ENCODE measurements at places on chromosomes 16 and 17. TPM values are rescaled to one million over a fixed set of nuclear protein-coding genes. Genes with fewer than 3 reads are reported as not detected.
A peak's percentile ranks its signal among the peaks of the same experiment; 100 is the strongest.

CRYBA1 gene
- total RNA-seq: not detected

KRTAP2-2 gene
- total RNA-seq: not detected

DNA sequence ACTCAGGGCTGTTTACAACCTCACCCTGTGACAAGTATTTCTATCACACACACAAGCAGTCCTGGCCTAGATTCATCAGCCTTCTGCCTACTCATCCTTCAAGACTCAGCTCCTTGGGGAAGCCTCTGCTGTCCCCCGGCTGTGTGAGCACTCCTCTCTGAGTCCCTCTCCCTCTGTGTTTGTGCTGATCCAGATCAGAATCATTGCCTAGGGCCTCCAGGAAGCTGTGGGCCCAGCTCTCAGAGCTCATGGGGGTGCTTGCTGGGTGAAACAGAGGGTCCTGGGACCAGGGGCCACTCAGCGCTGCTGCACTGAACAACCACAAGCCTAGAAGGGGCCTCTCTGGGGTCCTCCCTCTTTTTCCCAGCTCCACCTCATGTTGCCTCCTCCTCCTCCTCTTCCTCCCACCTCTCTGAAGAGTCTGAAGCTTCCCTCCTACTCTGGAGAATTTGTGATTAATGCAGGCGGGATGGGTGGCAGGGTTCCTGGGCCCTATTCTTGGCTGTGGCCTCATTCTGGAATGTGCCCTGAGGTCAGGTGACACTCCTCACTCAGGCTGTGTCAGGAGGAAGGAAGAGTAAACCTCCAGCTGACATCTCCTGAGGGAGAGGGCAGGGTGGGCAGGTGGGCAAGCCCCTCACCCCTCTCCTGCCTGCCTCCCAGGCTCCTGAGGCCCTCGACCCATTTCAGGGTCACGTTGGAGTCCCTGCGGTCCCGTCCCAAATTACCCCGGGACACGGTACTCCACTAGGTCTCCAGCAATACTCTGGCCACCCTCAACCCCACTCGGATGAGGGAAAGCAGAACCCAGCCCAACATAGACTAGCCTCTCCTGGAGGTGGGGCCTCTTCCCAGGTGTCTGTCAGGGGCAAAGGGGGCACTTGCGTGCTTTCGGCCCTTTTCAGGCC is 10.1 kb downstream of the WFIKKN2 start:
- DNase-seq: no peak

- no peak for DNase-seq
Measured at GRCh38 chr16:77111056-77111565, 79.9 kb upstream of the MON1B start.

KRT25 gene
- total RNA-seq: not detected

MYOCD gene
- 0.41 TPM for total RNA-seq

- peak; percentile 54 for DNase-seq
Measured at GRCh38 chr16:4537376-4538343, 913 bp downstream of the CDIP1 start.

DNA sequence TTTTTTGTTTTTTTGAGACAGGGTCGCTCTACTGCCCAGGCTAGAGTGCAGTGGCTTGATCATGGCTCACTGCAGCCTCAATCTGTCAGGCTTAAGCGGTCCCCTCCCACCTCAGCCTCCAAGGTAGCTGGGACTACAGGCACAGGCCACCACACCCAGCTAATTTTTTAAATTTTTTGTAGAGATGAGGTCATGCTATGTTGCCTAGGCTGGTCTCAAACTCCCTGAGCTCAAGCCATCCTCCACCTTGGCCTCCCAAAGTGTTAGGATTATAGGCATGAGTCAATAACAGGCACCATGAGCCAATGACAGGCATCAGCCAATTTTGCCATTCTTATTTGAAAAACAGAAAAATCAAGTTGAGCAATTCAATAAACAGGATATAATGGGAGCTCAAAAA is 125.0 kb downstream of the SPAG9 start:
- DNase-seq: no peak

KCNG4 gene
- total RNA-seq: not detected

NEUROD2 gene
- 44.8 TPM for total RNA-seq

DNA sequence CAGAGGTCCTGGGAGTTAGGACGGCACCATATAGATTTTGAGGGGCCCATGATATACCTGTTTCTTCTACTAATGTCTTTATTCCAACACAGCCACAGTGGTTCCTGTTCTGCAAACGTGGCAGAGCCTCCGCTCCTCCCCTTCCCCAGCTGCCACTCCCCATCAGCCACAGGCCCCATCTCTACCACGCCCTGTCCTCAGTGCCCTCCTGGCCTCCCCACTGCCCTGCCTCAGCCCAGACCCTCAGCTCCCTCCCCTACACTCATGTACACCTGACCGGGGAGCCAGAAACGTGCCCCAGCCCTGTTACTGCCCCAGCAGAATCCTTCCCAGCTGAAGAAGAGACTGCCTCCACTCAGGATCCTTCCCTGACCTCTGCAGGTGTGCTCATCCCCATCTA is 11.9 kb upstream of the RBFOX3 start:
- DNase-seq: no peak

- peak; percentile 59 for DNase-seq
Measured at GRCh38 chr17:3944485-3945388, 19.5 kb downstream of the ATP2A3 start.

KRTAP4-4 gene
- not detected for total RNA-seq

DNA sequence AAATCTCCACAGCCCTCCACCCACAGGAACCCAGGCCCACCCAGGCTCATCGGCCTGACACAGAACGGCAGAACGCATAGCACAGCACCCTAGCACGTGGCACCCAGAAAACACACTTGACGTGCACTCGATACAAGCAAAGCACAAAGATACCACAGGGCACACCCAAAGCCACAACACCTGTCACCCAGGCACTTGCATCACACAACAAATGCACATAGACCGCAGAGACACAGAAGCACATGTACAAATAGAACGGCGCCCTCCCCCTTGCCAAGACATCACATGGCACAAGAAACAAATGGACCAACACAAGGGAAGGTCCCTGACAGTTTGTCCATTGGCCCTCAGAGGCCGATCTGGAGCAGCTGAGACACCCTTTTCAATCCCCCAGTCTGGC is 147.7 kb upstream of the WSCD1 start:
- DNase-seq: no peak

DNA sequence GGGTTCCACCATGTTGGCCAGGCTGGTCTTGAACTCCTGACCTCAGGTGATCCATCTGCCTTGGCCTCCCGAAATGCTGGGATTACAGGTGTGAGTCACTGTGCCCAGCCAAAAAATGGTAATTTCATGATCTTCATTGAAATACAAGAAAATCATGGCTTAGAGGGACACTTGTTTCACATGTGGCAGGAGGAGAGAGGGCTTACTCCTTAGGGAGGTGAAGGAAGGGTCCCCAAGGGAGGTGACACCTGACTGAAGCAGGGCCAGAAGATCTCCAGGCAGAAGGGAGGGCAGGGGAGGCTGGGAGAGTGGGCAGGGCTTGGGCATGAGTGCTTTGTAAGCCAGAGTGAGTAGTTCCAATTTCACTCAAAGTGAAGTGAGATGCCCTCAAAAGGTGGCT is 20.0 kb upstream of the ITGAX start:
- DNase-seq: no peak

- DNase-seq: no peak
Measured at GRCh38 chr17:5225668-5226457, 8.8 kb downstream of the SCIMP start.

DNA sequence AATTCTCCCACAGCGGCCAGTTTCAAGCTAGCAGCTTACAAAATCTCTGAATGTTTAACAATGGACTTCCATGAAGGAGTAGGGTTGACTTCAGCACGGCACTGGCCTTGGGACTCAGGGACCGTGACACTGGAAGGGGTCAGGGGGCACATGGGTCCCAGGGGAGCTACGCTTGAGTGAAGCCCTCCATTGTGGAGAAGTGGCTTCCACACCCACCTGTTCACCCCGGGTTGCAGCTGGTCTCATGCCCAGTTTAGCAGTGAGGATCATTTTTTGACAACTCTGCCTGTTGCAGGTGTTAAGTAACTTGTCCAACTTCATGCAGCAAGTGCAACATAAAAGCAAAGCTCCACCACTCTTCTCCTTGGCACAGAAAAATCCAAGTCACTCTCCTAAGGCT is 510.2 kb downstream of the CDH13 start:
- no peak for DNase-seq

DNA sequence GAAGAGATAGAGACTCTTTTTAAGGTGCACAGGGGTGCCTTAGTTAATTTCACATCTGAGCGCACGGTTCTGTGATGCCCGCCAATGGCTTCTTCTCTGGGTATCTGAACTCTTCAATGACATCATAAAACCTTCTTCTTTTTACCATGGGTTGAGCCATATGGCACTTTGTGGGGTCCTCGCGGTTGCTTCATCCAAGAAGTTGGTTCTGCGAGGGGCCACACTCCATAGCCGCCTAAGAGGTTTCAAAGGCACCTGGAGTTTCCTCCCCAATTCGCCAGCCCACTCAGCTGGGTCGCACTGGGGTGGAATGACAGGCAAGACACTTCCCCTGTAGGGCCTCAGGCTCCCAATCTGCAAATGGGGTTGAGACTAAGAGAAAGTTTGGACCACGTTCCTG is 10.4 kb upstream of the MT4 start:
- no peak for DNase-seq

- no peak for DNase-seq
Measured at GRCh38 chr16:52283584-52284375, 263.2 kb downstream of the TOX3 start.

- no peak for DNase-seq
Measured at GRCh38 chr16:2174396-2175131, 19.0 kb downstream of the TRAF7 start.

DNA sequence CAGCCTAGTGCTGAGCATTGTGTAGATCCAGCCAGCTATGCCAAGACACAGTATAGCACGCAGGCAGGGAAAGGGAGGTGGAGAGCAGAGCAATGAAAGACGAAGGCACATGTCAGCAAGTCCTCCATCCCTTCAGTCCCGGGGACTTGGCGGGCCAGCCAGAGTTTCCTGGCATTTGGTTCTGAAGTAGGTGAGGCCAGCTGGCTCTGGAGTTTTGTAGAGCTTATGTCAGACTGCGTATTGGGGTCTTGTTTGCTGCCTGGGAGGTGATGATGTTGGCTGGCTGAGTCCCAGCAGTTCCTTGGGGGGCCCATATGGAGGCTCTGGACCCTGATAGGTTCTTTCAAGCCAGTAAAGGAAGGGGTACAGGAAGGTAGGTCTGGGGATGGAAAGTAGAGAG is 55.7 kb upstream of the AKTIP start:
- DNase-seq: no peak

KRT16 gene
- not detected for total RNA-seq

FZD2 gene
- total RNA-seq: 3.7 TPM

GRCh38 chr16:82924075-82924854 is 297.5 kb downstream of the CDH13 start:
- DNase-seq: no peak

- peak; percentile 59 for DNase-seq
Measured at GRCh38 chr17:36148559-36149295, 27.7 kb downstream of the TBC1D3B start.

DNA sequence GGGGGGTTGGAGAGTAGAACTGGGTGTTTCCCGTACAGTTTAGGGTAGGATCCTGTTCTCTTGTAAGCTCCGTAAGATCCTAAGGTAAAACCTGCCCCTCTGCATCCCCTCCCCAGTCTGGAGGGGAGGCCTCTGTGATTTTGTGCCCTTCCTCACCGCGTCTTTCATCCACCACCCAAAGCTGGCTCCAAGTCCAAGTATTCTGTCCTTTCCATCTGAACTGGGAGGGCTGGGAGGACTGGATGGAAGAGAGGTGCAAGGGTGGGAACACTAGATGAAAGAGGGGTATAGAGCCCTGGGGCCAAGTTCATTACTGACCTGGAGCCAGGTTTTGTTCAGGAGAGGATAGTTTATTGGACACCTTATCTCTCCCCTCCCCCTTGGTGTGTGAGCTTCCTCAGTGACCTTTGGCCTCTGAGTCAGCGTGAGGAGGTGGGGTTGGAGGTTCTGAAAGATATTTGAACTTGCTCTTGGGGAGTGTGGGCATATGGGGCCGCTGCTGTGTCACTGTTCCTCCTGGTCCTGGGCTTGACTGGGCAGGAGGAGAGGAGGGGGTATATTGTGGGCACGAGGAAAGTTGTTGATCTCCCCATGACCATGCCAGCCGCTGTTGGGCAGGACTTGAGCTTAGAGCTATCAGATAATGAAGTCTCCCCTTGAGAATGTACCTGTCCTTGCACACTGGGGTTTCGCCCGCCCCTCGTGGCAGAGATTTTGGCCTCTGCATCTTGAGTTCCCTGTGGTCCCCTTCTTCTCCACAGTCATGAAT is 1.6 kb downstream of the LASP1 start:
- no peak for DNase-seq

- DNase-seq: no peak
Measured at GRCh38 chr17:81422776-81423697, 27.8 kb downstream of the BAHCC1 start.

DNA sequence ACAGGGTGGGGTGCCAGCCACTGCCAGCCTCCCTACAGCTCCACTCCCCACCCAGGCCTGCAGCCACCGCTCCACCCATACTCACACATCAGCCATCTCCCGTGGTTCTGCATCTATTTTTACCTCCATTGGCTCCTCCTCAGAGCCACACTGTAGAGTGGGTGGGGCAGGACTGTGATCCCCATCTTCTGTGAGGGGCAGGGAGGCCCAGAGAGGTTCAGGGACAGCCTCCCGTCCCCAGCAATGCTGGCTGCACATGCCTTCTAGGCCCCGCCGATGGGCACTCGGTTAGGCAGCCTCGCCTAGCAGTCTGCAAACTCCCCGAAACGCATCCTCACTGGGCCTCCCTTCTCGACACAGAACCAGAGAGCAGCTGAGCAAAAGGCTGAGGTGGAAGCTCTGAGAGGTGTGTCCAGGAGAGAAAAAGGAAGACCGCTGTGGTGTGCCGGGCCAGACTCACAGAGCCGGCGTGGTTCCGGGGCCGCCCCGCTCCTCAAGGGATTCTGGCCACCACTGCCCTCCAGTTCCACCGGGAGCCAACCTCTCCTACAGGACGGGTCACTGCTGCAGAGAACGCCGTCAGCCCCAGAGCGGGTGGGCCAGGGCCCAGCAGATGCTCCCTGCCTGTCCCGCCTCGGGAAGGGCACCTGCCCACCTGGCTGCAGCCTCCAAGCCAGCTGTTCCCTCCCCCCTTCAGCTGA is 71.9 kb downstream of the ABR start:
- DNase-seq: no peak

AGRP gene
- not detected for total RNA-seq

DNA sequence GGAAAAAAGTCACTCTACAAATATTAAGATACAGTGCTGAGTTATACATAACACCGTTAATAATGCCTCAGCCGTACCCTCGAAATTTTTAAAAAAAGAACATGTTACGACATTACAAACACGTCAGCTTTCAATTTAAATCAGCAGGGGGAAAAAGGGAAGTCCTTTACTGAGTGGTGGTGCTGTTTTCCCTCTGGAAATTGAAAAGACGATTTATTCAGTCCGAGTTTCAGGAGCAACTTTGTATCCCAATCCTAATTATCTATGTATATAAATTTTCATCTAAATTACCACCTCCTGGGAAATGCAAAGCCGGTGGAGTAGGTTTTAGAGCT is 1.3 kb downstream of the NETO2 start:
- peak; percentile 29 for DNase-seq

HAP1 gene
- under 0.01 TPM for total RNA-seq

DNA sequence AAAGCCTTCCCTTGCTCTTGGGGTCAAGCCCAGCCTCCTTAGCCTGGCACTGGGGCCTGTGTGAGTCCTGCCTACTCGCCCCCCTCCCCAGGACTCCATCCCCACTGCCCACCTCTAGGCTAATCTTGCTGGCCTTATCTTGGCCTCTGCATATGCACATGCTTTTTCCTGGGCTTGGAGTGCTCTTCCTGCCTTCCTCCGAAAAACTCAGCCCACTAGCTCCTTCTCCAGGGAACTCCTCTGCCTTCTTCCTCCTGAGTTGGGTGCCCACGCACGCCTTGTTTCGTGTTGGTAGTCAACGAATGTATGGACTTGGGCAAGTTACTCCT is 16.5 kb downstream of the TBX2 start:
- no peak for DNase-seq

GRCh38 chr16:69319381-69319780 is 8.2 kb downstream of the VPS4A start:
- no peak for DNase-seq

Measured in frontal cortex (tissue), 4 donors.